ENCODE measurements at places on chromosomes 13 and 19. TPM values are rescaled to one million over a fixed set of nuclear protein-coding genes. Genes with fewer than 3 reads are reported as not detected.

The RXFP2 gene
- total RNA-seq: not detected

The RNF17 gene
- total RNA-seq: 0.47 TPM

The PRDX2 gene
- 261 TPM for total RNA-seq

The PRR36 gene
- total RNA-seq: 0.14 TPM

DNA sequence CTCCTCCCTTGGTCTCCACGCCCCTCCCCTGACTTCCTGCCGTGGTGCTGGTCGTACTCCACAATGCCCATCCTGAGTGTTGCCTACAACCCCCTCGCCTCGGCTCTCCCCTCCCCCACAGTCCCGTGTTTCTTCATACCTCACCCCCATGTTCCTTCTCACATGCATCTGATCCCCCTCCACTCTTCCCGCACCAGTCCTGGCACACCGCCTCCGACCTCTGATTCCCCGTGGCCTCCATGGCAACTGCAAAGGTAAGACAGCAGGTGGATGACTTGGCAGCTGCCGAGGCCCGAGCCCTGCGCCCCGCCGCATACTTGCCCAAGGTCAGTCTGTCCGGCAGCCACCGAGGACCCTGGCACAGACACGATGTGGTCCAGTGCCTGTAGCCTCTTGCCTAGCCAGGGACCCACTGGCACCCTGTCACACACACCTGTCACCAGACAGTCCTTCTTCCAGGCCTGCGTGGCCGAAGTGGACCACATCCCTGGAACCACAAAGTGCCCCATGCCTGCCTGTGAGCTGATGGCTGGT is 16.1 kb upstream of the SDHAF1 start:
- H3K4me3 ChIP-seq: no peak overlapping the region
- H3K4me1 ChIP-seq: no peaks in the 10 kb centered on the region
- H3K27ac ChIP-seq: no peak overlapping the region
- DNase-seq: no peak
- H3K27me3 ChIP-seq: peaks cover 28% of the 10 kb centered on the region

DNA sequence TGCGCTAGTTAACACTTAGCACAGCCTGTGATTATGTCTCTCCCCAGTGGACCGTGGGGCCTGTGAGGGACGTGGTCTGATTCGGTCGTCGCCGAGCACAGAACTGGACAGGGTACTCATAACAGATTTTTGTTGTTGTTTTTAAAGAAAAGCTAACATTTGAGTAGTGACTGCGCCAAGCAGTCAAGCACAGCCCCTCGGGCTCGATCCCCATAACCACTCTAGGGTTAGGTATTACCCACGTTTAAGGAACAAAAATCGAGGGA is 805 bp upstream of the PTOV1 start:
- H3K4me3 ChIP-seq: peak overlapping the region; percentile 85
- no peak for DNase-seq
- no peaks in the 10 kb centered on the region for H3K27me3 ChIP-seq
- H3K36me3 ChIP-seq: peaks cover 18% of the 10 kb centered on the region
- H3K27ac ChIP-seq: peak overlapping the region; percentile 58
- peaks cover 36% of the 10 kb centered on the region for H3K4me1 ChIP-seq
